ENCODE measurements at places on chromosomes 3 and 15.

DNA sequence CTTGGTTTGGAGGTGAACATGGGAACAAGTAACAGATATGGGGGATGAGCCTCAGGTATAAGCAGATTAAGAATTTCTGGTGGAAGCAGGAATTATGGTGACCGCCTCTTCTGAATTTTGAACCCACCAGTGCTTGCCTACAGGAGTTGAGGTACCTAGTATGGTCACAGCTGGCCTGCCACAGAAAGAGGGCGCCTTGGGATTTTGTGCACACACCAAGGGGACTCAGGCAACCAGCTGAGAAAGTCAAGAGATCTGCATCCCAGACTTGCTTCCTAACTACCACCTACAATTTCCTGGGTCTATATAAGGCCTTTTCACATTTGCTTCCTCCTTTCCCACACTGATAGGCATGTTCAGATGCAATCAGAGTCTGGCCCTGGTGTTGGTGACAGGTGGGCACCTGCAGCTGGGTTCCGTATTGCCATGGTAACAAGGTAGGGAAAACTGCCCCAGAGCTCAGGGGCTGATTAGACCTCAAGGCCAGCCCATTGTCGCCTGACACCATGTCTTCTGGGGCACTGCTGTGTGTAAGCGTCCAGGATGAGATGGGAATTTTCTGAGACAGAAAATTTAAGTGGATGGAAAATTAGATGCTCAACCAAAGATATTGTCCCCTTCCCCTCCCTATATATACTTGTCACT is 75.9 kb upstream of the RASGRF1 start:
- DNase-seq: no peak

- no peak for DNase-seq
Measured at GRCh38 chr3:129673897-129674797, 67.7 kb upstream of the PLXND1 start.

- DNase-seq: no peak
Measured at GRCh38 chr3:68819361-68819760, 113.0 kb downstream of the TAFA4 start.

- no peak for DNase-seq
Measured at GRCh38 chr3:4356220-4356540, 53.0 kb downstream of the SETMAR start.

DNA sequence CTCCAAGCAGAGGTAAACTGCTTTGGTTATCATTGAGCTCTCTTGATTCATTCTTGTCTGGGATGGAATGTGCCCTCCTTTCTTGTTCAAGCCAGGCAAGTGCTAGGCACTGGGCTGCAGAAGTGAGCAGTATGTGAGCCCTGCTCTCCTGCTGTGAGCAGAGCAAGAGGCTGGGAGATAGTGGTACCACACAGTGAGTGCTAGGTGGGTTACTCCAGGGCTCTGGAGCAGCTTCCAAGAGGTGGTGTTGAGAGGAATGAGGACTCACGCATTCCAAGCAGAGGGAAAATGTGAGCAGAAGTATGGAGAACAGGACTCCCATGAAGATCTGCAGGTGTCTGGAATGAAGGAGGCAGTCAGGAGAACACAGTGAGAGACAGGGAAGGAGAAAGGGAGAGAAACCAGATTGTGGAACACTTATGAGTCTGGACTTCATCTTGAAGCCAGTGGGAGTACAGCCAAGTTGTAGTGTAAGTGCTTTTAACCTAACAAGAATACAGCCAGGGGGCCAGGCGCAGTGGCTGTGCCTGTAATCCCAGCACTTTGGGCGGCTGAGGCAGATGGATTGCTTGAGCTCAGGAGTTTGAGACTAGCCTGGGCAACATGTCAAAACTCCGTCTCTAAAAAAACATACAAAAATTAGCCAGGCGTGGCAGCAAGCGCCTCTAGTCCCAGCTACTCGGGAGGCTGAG is 199.9 kb upstream of the CTDSPL start:
- no peak for DNase-seq

- no peak for DNase-seq
Measured at GRCh38 chr15:57227899-57228298, 148.4 kb upstream of the CGNL1 start.

DNA sequence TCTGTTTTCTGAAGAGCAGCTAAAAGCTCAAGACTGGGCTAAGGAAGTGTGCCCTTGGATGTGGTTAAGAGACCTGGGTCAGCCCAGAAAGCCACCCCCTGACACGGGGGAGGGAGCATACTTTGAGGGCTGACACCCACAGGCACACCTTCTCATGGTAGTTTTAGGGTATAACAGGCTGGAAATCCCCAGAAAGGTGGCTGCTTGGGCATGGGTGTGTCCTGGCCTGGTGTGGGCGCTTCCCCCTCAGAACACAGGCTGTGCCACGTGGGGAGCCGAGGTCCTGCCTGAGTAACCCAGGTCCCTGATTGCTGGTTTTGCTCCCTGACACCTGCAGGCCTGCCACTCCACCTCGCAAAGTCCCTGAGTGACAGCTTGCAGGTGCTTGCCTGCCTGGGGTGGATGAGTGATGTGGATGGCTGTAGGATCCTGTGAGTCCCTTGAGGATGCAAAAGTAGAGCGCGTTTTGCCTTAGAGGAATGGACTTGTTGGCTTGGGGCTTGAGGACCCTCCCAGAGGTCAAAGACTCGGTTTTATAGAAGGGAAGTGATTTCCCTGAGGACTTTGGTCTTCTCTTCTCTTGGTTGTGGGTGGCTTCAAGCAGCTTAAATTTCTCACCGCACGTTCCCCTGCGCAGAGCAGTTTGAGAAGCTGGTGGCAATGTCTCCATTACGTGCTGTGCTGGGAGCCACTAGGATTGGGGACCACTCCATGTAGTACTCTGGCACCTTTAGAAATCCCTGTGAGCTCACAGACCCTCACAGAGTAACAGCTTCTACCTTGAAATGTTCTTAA is 94.4 kb downstream of the DNASE1L3 start:
- DNase-seq: no peak

- DNase-seq: peak; percentile 88
Measured at GRCh38 chr15:89335298-89336041, 846 bp upstream of the POLG start.

GRCh38 chr3:51276046-51276445 is 109.0 kb upstream of the MANF start:
- DNase-seq: no peak

- no peak for DNase-seq
Measured at GRCh38 chr15:77544162-77544561, 88.5 kb downstream of the LINGO1 start.

DNA sequence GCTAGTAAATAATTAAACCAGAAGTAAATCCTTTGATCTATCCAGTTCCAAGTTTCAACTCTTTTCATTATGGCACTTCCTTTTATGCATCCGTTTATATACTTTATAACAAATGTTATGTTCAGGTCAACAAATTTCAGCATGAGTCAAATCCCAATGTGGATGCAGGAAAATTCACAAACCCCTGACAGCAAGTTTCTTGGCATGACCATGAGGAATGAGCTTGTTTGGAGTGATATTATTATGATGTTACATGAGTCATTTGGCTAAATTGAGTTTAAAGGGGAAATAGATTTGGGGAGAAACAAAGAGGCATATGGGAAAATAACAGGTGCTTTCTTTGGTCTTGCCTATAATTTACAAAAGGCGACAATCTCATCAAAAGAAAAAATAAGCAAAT is 32.1 kb upstream of the KCNMB2 start:
- no peak for DNase-seq

GRCh38 chr15:94199725-94200124 is 31.6 kb upstream of the MCTP2 start:
- DNase-seq: no peak

- no peak for DNase-seq
Measured at GRCh38 chr3:11323813-11324212, 51.6 kb downstream of the ATG7 start.
